ENCODE measurements at places on chromosomes 12 and 14.

DNA sequence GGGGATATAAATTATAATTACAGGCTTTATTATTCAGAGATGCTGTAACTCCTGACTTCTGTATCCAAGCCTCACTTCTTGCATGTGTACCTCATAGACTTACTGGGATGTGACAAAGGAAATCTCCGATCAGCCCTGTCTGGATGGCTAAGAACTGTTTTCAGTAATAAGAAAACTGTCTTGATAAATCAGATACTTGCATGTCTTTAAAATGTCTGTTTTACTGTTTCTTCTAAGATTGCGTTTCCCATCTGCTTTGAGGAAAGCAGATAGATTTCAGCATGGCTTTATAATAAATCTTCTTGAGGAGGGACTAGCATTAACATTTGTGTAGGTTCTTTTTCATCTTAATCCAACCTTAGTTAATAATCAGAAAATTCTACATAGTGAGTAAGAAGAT is 395.9 kb downstream of the EGLN3 start:
- DNase-seq = no peak

GRCh38 chr12:28870839-28871440 is 278.1 kb upstream of the FAR2 start:
- no peak for DNase-seq

- DNase-seq = peak; percentile 70
Measured at GRCh38 chr12:53757101-53757770, 5.5 kb upstream of the CISTR start.

DNA sequence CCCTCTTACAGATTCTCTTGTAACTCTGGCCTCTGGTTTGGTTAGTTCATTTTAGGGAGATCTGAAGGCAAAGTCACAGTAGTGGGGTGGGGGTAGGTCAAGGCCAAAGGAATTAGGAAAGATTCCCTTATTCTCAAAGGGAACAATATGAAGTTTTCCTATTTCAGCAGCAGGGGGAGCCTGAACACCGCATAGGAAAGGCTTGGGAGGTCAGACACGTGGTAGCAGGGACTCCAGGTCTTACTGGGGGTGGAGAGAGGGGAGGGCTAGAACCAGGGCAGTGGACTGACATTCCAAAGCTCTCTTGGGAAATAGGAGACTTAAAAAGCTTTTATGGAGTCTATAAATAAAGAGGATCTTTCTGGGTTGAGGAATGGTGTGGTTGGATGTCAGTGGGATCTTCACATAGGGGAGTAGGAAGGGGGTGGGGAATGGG is 1.3 kb downstream of the ZC3H10 start:
- peak; percentile 38 for DNase-seq

DNA sequence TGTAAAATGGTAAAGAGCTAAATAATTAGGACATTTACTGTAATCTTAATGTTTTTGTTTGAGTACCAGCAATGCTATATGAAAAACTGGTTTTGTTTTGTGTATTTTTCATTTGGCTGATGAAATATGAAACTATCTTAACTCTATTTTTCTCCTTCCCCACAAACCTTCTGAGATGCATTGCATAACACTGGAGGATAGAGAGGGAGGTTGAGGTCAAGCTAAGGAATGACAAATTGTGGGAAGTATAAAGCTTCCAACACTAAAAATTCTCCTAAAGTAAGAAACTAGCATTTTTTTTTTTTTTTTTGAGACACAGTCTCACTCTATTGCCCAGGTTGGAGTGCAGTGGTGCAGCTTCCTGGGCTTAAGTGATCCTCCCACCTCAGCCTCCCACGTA is 31.5 kb upstream of the SRP54 start:
- no peak for DNase-seq

GRCh38 chr12:31004666-31005065 is 69.0 kb upstream of the DDX11 start:
- DNase-seq = no peak

- no peak for DNase-seq
Measured at GRCh38 chr12:117114784-117115183, 15.6 kb upstream of the TESC start.

- DNase-seq = no peak
Measured at GRCh38 chr12:49609875-49610154, 4.4 kb upstream of the FAM186B start.

DNA sequence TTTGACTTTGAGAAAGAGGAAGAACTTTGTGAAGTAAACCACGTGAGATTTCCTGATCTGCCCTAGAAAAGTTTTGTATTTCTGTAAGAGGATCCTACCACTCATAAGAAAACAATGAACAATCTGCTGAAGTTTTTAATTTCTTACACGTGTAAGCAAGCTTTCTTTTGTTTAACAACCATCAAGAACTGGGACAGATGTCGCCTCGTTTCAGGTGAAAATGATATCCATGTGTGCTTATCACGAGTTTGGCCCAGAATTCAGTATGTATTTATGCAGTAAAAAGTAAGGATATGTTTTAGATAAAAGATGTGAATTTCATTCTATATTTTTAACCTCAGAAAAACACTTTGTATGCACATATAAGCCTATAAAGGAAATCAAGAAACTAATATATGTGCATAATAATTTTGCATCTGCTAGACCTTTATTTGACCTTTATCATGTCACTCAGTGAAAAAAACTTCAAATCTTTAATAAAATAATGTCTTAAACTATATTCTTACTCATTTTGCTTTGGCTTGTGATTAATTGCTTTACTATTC is 56.9 kb upstream of the DHRS4 start:
- no peak for DNase-seq

DNA sequence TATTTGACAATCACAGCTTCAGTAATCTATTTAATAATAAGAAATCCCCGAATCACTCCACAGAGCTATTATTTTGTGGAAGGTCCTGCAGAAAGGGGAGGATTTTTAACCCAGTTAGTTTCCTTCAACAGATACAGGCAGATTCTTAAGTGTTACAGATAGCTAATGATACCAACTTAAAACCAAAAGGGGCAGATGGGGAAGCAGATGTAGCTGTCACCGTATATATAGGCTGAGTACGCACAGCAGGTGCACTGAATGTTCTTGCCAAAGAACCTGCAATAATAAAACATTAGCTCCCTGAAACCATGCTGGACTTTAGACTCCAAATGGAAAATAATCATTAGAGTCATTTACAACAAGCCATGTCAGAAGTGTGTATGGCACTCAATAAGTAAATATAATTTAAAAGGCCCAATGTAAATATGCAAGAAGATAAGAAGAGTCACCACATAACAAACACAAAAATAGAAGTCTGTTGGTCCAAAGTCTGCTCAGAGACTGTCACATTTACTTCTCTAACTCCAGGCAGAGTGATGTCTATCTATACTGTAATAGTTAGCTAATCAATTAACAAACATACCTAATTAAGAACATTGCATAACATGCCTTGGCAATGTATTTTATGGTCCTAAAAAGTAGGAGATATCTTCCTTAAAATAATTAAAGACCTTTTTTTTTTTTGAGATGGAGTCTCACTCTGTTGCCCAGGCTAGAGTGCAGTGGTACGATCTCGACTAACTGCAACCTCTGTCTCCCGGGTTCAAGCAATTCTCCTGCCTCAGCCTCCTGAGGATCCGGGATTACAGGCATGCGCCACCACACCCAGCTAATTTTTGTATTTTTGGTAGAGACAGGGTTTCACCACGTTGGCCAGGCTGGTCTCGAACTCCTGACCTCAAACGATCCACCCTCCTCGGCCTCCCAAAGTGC is 78.8 kb downstream of the SEC23A start:
- DNase-seq = no peak

DNA sequence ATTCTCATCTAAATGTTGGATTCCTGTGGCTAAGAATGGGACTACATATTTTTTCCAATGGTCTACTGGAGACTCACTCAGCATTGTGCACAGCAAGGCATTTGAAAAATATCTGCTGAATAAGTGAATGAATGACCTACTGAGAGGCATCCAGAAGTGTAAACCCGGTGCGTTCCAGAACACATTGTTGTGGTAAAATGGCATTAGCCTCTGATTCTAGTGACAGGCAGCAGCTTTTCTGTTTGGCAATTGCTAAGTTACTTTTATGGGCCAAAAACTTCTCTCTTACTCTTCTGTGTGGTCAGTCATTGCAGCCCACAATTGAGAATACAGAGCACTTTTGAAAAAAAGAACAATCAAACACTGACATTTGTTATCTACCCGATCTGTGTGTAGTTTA is 36.5 kb downstream of the WIF1 start:
- no peak for DNase-seq

DNA sequence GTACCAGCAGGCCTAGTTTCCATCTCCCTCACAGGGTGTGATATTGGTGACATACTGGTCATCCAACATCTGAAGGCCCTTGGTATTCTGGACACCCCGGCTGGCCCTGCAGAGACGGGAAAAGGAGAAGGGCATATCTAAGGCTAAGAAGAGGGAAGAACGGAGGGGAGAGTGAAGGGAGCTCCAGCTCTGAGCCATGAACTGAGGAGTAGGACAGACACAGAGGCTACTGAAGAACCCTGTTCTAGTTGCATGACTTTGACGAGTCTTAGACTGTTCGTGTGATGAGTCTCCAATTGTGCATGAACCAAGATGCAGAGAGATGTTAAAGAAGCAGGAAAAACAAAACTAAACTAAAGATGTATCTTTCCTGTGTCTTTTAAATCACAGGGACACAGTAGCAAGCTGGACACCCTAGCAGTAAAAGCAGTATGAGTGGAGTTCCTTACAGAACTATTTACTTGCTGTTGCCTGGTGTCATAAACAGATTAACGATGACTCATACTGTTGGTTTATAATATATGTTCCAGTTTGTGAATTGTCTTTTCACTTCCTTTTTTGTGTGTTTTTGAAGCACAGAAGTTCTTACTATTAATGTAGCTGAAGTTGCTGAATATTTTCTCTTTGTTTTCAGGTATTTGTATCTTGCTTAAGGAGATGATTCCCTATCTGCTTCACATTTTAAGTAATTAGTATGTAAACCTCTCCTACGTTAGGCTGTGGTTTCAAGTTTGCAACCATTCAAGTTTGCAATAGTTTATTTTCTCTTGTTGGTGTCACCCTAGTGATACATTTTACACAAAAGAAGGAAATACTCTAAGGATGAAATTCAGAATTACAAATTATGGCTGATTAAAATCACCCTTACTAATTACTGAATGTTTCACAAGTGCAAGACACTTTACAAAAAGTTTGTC is 15.7 kb downstream of the FAR2 start:
- no peak for DNase-seq

DNA sequence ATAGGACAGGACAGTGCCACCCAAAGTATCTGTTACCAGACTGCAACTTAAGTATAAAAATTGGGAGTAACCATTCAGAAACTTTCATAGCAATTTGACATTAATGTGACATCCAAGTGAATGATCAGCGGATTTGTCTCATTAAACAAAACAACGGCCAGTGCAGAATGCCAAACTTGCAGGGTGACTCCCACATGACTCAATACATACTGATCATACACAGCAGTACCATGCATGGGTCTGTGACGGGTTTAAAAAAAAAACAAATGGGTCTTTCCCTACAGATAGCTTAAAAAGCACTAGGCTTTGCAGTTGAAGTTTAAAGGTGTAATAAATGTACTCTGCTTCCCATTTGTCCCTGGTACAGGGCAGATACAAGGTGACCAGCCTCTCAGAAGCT is 116.6 kb downstream of the SLC35F4 start:
- DNase-seq = no peak

GRCh38 chr14:77108753-77109152 is 10.7 kb downstream of the CIPC start:
- no peak for DNase-seq

DNA sequence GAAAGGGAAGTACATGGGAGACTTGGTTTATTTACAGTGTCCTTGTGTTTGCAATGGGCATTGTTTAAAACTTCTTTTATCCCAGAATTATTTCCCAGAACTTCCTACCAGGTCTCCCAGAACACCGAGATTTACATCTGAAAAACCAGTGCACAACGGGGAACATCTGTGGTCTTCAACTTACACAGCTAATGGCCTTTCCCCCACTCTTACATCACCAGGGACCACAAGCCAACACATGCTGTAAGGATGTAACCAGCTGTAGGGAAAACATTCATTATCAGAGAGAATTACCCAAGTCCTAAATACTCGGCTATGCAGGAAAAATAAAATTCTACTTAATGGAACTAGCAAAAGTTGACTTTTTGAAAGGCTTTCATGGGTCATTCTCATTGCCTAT is 267.6 kb downstream of the DUSP6 start:
- no peak for DNase-seq

DNA sequence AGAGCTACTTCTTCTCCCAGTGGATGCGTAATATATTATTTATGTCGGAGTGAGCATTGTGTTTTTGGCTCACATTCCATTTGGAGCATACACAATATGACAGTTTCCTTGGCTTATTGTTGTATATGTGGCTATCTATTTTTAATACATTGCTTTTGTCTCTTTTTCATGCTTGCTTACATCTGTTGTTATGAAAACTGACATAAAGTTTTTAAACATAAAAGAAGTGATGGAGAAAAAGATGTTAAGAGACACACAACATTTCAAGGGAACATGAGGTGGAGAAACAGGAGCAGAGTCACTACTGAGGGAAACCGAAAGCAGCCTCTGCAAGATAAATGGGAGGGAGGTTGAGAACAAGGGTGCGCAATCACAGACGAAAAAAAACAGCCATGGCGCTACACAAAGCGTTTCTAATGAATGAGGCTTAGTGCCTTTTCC is 228.4 kb upstream of the NPAS3 start:
- no peak for DNase-seq

DNA sequence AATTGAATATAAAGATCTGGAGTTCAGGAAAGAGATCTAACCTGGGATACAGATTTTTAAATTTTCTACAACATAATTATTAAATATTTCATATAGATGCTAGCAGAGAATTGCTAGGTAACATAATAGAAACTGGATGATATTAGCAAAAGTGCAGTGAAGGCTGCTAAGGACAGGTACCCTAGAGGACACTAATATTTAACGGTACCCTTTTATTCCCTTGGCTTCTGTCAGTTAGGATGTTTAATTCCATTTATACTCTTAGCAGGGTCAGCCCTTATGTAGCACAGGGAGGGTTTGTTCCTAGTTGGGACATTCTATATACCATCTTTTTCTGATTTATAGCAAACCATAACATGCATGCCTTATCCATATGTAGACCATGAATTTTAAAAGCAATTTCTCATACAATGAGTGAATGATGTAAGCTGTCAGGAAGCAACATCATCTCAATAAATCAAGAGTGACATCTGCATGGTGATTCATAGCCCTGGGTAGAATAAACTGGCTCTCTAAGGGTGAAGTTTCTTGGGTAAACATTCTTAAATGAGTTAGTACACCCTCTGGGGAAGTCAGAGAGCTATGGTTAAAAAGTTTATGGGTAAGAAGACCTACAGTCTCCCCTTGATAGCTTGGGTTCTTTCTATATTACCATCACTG is 404.4 kb upstream of the MGAT4C start:
- DNase-seq = no peak

- DNase-seq = no peak
Measured at GRCh38 chr12:87828382-87828973, 200.7 kb downstream of the C12orf50 start.

Data from activated T-helper 9 cell treated with anti-CD3 and anti-CD28 coated beads, Interleukin-2, amount 50 U/mL, for 16 hours (primary cell).